ENCODE measurements at places on chromosomes 2 and 18. TPM values are rescaled to one million over a fixed set of nuclear protein-coding genes. Genes with fewer than 3 reads are reported as not detected.

Gene POU3F3
- total RNA-seq = not detected

Gene CFC1
- total RNA-seq = 0.38 TPM

Gene SLC14A1
- 6.0 TPM for total RNA-seq

Gene TFPI
- total RNA-seq = 366 TPM

GRCh38 chr2:216596980-216597509 is 36.2 kb upstream of the IGFBP2 start:
- DNase-seq = no peak
- H3K36me3 ChIP-seq = no peaks in the 10 kb centered on the region
- no peak overlapping the region for H3K4me3 ChIP-seq
- H3K4me1 ChIP-seq = peaks cover 20% of the 10 kb centered on the region
- no peaks in the 10 kb centered on the region for H3K27me3 ChIP-seq

GRCh38 chr2:69589973-69590652 is 53.4 kb downstream of the AAK1 start:
- no peaks in the 10 kb centered on the region for H3K36me3 ChIP-seq
- no peak overlapping the region for H3K4me3 ChIP-seq
- no peaks in the 10 kb centered on the region for H3K4me1 ChIP-seq
- no peak for DNase-seq
- no peaks in the 10 kb centered on the region for H3K27me3 ChIP-seq

- H3K4me3 ChIP-seq = no peak overlapping the region
- no peaks in the 10 kb centered on the region for H3K4me1 ChIP-seq
- H3K36me3 ChIP-seq = no peaks in the 10 kb centered on the region
- DNase-seq = no peak
Measured at GRCh38 chr2:227099340-227099739, 64.7 kb downstream of the COL4A4 start.

- no peak overlapping the region for H3K4me3 ChIP-seq
- no peaks in the 10 kb centered on the region for H3K27me3 ChIP-seq
- H3K36me3 ChIP-seq = no peaks in the 10 kb centered on the region
- no peak for DNase-seq
- no peak overlapping the region for H3K27ac ChIP-seq
Measured at GRCh38 chr2:239471011-239471792, 70.4 kb upstream of the HDAC4 start.

DNA sequence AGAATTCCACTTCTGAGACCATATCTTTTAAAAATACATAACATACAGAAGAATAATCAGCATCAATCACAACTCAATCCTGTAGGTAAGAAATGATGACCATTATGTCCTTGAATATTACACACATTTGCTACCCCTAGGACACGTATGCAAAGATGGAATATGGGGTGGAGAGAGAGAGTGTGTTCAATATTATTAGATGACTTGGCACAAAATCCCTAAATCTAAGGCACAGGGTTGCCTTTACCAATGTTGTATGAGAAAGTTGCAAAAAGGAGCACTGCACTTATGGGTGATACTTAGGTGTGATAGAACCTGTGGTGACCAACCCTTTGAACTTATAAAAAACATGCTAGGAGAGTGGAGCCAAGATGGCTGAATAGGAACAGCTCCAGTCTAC is 326.2 kb upstream of the FSHR start:
- no peaks in the 10 kb centered on the region for H3K27me3 ChIP-seq
- no peak overlapping the region for H3K4me3 ChIP-seq
- DNase-seq = no peak
- no peaks in the 10 kb centered on the region for H3K4me1 ChIP-seq
- H3K27ac ChIP-seq = no peak overlapping the region

- H3K27ac ChIP-seq = no peak overlapping the region
- peaks cover 53% of the 10 kb centered on the region for H3K36me3 ChIP-seq
- H3K4me1 ChIP-seq = peaks cover 24% of the 10 kb centered on the region
- no peaks in the 10 kb centered on the region for H3K27me3 ChIP-seq
Measured at GRCh38 chr2:9847140-9847539, 3.9 kb downstream of the TAF1B start.

Gene TTC31
- total RNA-seq = 23.4 TPM

Gene ARHGAP15
- 19.2 TPM for total RNA-seq

GRCh38 chr2:178775975-178776374 is 31.2 kb downstream of the TTN start:
- H3K27ac ChIP-seq = no peak overlapping the region
- DNase-seq = no peak
- no peaks in the 10 kb centered on the region for H3K36me3 ChIP-seq
- no peak overlapping the region for H3K4me3 ChIP-seq
- no peaks in the 10 kb centered on the region for H3K27me3 ChIP-seq
- no peaks in the 10 kb centered on the region for H3K4me1 ChIP-seq

GRCh38 chr2:103132536-103133217 is 370.8 kb downstream of the TMEM182 start:
- no peak overlapping the region for H3K27ac ChIP-seq
- no peaks in the 10 kb centered on the region for H3K36me3 ChIP-seq
- no peaks in the 10 kb centered on the region for H3K4me1 ChIP-seq
- no peaks in the 10 kb centered on the region for H3K27me3 ChIP-seq
- no peak for DNase-seq

- no peaks in the 10 kb centered on the region for H3K4me1 ChIP-seq
- H3K4me3 ChIP-seq = no peak overlapping the region
- no peak overlapping the region for H3K27ac ChIP-seq
- H3K36me3 ChIP-seq = no peaks in the 10 kb centered on the region
- no peak for DNase-seq
- no peaks in the 10 kb centered on the region for H3K27me3 ChIP-seq
Measured at GRCh38 chr2:122081751-122082150, 326.3 kb downstream of the TSN start.

Gene NAT8
- total RNA-seq = not detected

Gene LYPD1
- 1.2 TPM for total RNA-seq

Gene CD207
- 3.6 TPM for total RNA-seq

Gene TFCP2L1
- total RNA-seq = 22.0 TPM

Gene CPS1
- 3.1 TPM for total RNA-seq

- peaks cover 22% of the 10 kb centered on the region for H3K4me1 ChIP-seq
- DNase-seq = no peak
- no peaks in the 10 kb centered on the region for H3K27me3 ChIP-seq
- no peak overlapping the region for H3K4me3 ChIP-seq
- no peak overlapping the region for H3K27ac ChIP-seq
- H3K36me3 ChIP-seq = no peaks in the 10 kb centered on the region
Measured at GRCh38 chr2:64656379-64656778, 2.7 kb upstream of the SERTAD2 start.

Gene EML6
- total RNA-seq = 1.4 TPM

Gene AKAIN1
- total RNA-seq = not detected

Gene HOXD13
- not detected for total RNA-seq

- peaks cover 31% of the 10 kb centered on the region for H3K27me3 ChIP-seq
- H3K27ac ChIP-seq = no peak overlapping the region
- DNase-seq = no peak
- no peak overlapping the region for H3K4me3 ChIP-seq
- H3K4me1 ChIP-seq = peaks cover 11% of the 10 kb centered on the region
- H3K36me3 ChIP-seq = no peaks in the 10 kb centered on the region
Measured at GRCh38 chr2:170408461-170409163, 230.7 kb downstream of the MYO3B start.

DNA sequence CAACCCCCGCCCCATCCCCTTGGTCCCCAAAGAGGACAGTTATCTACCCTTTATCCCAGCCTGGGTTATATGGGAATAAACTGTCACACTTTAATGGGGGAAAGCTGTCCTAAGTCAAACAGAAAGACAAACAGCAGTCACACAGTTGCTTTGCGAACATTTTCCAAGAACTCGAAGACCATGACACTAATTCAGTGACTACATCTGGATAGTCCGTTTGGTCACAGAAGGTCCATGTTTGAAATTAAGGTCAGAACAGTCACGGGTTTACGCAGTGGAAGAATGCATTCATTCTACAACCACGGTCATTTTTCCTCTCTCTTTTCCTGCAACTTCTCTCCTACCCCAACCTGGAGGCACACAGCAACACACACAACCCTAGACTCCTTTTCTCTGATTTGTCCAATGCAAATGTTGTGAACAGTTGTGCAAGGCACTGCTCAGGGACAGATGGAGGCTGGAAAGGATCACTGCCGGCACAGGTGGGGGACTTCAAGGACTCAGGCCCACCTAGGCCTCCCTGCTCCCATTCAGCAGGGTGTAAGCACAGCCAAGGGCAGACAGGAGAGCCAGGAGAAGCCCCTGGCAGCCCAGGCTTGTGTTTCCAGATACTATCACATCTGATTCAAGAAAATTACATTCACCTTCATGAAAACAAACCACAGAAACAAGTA is 39.9 kb downstream of the ZNF516 start:
- peaks cover 8% of the 10 kb centered on the region for H3K4me1 ChIP-seq
- no peak overlapping the region for H3K4me3 ChIP-seq
- no peak for DNase-seq
- no peak overlapping the region for H3K27ac ChIP-seq
- no peaks in the 10 kb centered on the region for H3K27me3 ChIP-seq

Gene ABCB11
- total RNA-seq = 0.06 TPM

Gene TSPYL6
- not detected for total RNA-seq

All from upper lobe of right lung (tissue), 1 donor.